T follicular helper cell (primary cell): ENCODE measurements at places on chromosomes 12 and 14.

GRCh38 chr12:127253797-127254327 is 1013.1 kb upstream of the TMEM132C start:
- no peak for DNase-seq

- DNase-seq, result no peak
These were observed 22.9 kb upstream of the ANAPC7 start for GRCh38 chr12:110426406-110426805.

DNA sequence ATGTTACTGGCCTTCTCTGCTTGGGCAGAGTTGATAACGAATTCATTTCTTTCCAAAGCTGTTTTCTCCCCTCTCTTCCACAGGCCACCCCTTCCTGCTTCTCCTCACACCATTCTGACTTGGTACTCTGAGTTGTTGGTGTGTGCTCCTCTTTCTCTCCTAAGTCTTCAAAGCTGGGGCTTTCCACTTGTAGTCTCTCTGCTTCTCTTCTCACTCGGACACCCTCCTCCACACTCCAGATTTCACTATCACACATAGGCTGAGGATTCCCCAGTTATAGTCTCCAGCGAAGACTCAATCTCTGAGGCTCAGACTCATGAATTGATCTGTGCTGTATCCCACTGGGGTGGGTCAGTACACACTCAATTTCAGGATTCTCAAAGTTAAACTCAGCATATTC is 201.0 kb downstream of the SSPN start:
- no peak for DNase-seq

DNA sequence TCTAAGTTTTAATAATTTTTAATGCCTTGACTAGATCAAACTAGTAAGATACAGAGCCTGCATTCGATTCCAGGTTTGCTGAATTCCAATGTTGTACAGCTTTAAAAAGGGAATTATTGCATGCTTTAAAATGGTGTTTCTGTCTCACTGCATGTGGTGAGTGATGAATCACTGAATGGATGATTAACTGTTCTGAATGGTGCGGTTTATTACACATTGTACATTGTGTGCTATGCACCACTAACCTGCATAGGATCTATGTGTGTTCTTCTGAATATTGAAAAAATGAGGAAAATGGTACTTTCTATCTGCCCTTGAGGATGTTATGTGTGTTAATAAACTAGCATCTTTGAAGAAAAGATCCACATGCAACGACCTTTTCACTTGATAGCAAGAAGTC is 231.7 kb downstream of the NRXN3 start:
- DNase-seq, result no peak

DNA sequence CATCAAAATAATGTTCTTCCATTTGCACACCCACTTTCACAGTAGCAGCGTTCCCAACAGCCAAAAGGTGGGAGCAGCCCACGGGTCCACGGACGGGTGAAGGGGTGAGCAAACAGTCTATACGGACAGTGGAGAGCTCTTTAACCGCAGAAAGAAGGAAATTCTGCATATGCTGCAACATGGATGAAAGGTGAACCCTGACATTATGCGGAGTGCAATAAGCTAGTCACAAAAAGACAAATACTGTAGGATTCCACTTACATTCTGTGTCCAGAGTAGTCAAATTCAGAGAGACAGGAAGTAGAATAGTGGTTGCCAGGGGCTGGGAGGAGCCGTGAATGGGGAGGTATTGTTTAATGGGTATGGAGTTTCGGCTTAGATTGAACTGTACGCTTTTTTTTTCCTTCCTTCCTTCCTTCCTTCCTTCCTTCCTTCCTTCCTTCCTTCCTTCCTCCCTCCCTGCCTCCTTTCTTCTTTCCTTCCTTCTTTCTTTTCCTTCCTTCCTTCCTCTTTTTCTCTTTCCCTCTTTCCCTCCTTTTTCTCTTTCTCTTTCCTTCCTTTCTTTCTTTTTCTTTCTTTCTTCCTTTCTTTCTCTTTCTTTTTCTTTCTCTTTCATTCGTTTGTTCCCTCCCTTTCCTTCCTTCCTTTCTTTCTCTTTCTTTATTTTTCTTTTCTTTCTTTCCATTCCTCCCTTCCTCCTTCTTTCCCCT is 15.8 kb upstream of the ANKRD9 start:
- no peak for DNase-seq

- DNase-seq, result no peak
These were observed 592 bp downstream of the KRT7 start for GRCh38 chr12:52233462-52234207.

- no peak for DNase-seq
These were observed 57.7 kb downstream of the HMGA2 start for GRCh38 chr12:65881965-65882413.

DNA sequence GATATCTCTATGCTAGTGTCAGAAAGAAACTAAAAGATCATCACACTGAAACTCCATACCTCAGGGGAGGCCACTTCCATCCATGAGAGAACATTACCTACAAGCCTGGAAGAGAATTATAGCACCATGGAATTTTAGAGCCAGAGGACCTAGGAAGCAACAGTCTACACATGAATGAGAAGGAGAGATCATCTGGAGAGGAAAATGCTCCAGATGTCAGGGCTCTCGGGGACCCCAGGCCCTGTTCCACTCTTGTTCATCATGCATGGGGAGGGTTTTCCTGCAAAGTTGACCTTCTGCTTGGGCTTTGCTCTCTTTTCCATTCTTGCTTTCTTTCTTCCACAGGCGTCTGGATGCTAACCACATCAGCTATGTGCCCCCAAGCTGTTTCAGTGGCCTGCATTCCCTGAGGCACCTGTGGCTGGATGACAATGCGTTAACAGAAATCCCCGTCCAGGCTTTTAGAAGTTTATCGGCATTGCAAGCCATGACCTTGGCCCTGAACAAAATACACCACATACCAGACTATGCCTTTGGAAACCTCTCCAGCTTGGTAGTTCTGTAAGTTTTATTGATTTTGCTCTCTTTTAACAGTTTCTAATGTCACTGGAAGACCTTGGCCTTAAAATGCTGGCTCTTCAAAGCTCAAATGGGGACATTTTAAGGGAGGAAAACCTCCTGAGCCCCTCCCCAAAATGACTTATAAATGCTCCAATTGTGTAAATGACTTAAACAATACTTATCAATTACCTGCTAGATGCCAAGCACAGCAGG is 110.7 kb downstream of the ZFC3H1 start:
- DNase-seq, result no peak

DNA sequence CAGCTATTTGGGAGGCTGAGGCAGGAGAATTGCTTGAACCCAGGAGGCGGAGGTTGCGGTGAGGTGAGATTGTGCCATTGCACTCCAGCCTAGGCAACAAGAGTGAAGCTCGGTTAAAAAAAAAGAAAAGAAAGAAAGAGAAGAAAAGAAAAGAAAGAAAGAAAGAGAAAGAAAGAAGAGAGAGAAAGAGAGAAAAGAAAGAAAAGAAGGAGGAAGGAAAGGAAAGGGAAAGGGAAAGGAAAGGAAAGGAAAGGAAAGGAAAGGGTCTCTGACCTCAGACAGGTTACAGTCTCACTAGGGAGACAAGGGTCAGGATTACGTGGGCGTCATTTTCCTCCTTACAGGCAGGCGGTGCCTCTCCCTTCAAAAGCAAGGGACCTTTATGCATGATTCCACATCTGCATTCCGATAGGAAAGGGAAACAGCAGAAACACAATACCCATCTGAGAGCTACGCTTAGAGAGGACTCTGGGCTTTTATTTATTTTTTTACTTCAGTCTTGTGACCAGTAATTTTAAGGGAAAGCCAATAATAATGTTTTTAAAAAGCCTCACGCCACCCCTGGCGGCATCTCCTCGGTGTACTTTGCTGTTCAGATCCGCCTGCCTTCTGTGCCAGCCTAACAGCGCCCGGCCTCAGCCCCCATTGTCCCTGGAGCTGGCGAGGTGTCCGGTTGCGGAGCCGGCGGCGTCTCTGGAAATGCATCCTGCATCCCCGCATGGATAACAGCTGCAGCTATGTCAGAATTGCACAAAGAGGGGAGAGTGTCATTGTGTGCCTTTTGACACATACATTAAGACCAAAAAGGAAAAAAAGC is 945 bp upstream of the HIP1R start:
- no peak for DNase-seq

DNA sequence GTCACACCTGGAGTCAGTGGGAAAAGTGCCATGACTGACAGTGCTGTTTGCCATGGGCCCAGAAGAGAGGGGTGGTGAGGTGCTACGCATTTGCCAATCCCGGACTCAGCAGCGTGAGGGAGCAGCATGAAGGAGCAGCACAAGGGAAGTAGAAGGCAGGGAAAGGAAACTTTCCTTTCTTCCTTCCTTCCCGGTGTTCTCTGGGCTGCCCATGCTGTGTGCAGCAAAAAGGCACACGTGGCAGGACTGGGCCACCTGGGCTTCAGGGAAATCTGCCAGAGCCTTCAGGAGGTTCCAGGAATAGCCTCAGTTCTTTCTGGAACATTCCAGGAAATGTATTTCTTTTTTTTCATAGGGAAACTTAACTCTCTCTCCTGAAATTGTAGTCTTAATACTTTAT is 23.0 kb downstream of the TRIM9 start:
- DNase-seq, result no peak

DNA sequence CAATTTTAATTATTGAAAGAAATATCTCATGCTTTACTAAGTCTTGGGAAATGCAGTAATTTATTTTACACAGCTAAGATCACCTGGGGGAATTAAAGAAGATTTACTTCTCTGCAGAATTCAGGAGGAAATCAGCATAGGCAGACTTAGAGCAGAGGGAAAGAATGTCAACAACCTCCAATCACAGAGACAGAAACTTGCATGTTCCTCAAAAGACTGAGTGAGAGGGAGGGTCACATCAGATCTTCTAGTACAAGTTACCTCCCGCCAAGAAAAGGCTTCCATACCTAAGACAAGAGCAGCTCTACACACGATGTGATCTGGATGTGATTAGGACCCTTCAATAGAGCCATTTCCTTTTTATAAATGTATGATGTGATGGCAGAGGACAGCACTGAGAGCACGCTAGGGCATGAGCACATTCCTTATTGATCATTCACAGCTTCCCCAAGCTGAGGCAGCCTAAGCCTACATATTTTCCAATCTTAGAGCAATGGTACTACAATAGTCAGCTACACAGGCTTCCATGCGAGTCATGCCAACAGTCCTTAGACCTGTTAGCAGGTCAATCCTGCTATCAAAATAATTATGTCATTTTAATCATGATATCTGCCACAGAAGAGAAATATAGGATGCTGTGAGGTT is 403.3 kb downstream of the ETNK1 start:
- no peak for DNase-seq

DNA sequence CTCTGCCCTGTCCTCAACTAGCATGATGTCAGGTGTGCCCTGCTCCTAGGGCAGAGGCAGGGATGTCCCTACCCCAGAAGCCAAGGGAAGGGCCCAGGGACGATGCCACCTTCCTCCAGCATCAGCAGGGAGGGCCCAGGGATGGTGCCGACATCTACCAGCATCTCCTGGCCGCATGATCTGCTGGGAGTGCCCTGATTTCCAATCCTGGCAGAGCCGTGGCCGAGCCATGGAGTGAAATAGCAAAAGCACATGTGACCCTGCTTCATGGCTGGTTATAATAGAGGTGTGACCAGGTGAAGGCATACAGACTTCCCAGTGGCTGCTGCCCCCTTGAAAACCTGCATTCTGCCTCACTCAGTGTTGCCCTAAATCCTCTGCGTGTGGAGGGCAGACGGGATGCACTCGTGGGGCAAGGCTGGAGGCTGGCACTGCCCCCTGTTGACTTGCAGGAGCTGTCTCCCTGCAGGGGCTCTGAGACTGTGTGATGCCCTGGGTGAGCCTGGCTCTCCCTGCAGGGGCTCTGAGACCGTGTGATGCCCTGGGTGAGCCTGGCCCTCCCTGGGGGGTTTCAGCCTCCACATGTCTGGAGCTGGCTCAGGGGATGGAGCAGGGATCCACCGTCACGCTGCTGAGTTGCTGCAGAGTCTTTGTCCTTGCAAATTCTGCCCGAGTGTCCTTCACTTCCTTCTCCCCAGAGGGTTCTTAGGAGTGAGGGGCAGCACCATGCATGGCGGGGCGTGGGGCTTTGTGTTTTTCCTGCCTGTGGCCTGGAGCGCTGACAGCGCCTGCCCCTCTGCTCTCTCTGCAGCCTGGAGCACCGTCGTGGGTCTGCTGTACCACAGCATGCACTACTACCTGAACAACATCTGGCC is 51.7 kb downstream of the ADGRD1 start:
- no peak for DNase-seq

GRCh38 chr14:68931474-68932051 is 47.5 kb downstream of the ACTN1 start:
- no peak for DNase-seq

- DNase-seq, result no peak
These were observed 37.1 kb downstream of the SOCS2 start for GRCh38 chr12:93609281-93610192.

DNA sequence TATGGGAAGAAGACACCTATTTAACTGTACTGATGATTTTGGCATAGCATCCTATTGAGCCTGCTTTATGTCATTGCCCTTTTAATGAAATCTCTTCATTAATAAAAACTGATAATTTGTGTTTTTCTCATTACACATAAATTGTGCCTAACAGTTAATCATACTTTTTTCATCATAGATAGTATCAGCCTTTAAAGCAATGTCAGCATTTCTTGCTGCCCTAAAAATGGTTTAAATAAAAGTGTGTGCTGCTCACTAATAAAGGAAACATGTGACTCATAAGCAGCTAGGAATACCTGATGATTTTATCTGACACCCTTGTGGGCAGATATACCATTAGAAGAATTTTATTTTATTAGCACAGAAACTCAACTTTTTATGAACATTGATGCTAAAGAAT is 26.7 kb downstream of the TBK1 start:
- DNase-seq, result no peak

DNA sequence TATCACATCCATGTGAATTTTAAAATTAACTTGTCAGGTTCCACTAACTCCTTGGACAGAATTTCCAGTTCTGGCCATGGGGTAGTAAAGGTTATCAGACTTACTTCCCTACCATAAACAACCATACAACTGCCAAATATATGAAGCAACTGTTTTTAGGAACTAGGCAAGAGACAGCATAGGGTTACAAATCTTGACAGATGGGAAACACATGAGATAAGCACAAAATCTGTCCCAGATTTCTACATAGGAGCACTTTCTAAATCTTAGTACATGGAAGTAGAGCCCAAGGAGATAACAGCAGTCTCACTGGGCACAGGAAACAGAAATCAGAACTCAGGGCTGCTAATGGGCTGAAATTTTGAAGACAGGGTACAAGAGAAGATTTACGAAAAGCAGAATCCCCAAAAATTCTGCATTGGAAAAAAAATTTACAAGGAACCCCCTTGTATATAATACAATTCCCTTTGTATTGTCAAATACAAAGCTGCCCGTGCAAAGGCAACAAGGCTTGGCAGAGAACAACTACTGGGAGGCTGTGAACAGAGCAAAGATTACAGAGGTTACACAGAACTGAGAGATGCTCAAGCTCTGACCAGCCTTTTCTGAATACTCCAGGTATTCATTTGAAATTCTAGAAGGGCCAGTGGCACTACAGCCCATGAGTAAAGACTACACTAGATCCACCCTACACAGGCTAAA is 43.2 kb downstream of the GALNT4 start:
- no peak for DNase-seq
